ENCODE measurements at places on chromosomes 3 and 15.

- DNase-seq = no peak
These were observed 49.1 kb downstream of the ZDHHC3 start for GRCh38 chr3:44926921-44927320.

GRCh38 chr3:72964633-72965032 lies 32.0 kb upstream of the PPP4R2 start:
- no peak for DNase-seq

- DNase-seq = peak; percentile 41
These were observed 669.0 kb downstream of the FHIT start for GRCh38 chr3:60582288-60582687.

GRCh38 chr3:147269907-147270306 lies 136.4 kb downstream of the ZIC4 start:
- DNase-seq = no peak

GRCh38 chr3:79810581-79810980 lies 42.8 kb upstream of the ROBO1 start:
- DNase-seq = no peak

- DNase-seq = no peak
These were observed 1085.2 kb downstream of the NSUN3 start for GRCh38 chr3:95148107-95148506.

DNA sequence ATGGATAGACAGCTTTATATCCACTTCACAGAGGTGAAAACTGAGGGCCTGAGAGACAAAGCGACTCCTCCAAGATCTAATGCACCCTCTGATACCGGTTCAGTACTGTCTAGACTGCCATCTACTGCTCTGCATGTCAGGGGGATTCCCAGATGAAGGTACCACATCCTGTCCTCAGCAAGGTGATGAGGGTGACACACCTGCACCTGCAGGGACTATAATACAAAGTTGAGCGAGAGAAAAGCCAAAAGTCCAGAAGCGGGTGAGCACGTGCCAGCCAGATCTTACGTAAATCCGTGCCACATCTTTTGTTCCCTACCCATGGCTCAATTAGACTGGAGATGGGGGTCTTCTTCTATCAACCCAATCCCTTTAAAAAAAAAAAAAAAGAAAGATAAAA lies 32.4 kb upstream of the HES1 start:
- no peak for DNase-seq

DNA sequence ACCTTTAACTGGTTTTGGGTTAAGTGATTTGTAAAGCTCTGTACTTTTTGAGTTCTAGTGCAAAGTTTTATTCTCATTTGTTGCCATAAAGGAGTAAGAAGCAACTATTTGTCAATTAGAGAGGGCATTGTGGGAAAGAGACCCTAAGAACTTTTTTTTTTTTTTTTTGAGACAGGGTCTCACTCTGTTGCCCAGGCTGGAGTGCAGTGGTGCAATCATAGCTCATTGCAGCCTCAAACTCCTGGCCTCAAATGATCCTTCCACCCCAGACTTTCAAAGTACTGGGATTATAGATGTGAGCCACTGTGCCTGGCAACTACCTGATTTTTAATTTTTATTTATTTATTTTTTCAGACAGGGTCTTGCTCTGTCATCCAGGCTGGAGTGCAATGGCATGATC lies 4.9 kb downstream of the CHP1 start:
- no peak for DNase-seq

DNA sequence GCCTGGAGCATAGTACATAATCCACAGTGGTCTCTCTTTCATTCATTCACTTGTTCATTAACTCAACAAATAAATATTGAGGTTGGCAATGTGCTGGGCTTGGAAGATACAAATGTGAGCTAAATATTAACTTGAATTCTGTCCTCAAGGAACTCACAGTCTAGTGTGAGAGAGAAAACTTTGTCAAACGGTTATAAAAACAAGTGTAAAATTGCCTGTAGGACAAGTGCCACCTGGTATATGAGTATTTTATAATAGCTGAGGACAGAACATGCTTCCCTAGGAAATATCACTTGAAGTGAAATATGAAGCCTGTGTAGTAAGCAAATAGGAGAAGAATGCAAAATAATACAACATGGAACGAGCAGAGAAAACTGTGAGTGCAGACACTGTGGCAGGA lies 173.1 kb upstream of the CMC1 start:
- DNase-seq = no peak

DNA sequence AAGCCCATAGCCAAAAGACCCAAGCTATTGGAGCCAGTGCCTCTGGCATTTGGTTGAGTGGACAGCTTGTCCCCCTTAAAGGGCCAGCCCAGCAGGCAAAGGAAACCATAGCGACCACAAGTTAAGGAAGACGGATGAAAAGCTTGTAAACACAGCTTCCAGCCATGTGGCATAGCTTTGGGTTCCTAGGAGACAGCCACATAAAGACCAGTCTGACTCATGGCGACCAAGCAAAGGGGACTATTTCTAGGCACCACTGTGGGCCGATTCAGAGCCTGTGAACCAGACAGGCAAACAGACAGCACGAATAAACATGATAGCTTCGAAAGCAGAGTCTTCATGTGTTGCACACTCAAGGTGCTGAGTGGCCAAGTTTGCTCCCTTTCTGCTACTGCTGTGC lies 30.5 kb upstream of the SRGAP3 start:
- peak; percentile 65 for DNase-seq

DNA sequence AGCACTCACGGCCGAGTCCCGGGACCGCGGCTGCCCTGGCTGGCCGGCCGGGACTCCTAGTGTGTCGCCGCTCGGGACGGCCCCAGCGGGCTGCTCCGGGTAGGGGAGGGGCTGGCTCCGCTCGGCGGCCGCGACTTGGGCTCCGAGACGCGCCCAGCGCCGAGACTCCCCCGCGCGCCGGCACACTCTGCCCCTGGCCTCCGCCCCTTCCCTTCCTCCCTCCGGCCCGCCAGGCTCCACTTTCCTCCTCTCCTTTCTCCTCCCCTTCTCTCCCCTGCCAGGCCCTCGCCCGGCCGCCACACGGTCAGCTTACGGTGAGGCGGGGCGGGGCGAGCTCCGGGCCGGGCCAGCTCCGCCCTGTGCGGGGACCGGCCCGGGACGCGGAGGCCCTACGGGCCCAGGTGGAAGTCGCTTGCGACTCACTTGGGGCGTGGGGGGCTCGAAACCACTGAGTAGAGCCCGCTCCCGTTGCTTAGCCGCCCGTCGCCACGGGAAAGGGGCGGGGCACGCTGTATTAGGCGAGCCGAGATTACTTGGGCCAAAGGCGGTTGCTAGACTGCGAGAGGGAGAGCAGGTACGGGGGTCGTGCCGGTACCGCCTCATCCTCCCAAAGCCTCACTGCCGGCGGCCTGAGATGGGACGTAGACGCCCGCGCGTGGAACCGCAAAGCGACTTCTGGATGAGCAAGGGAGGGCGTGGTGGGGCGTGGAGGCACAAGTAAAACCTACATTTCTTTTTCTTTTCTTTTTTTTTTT lies at the start of gene ITGB5:
TSS of gene ITGB5 (minus strand) at position 189 of the 755 bp plus-strand sequence. CDS start 365 bp downstream, outside the sequence.
- DNase-seq = peak; percentile 75

DNA sequence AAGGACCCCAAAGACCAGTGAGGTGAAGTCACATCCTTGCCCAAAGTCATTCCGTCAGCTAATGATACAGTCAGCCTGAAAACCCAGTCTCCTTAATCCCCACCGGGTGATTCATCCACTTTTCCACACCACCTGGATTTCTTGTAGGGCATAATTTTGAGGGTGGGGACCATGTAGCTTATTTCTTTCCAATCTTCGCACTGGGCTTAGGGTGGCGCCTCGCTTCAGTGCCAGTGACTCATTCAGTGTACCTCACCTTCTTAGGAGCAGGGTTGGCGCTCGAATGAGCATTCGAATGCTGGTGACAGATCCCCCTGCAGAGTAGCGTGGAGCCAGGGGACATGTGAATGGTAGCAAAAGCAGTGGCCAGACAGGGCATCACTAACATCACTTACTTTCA lies 24.0 kb downstream of the BMF start:
- DNase-seq = no peak

- DNase-seq = peak; percentile 86
These were observed 54.8 kb upstream of the SPESP1 start for GRCh38 chr15:68875377-68876116.

- DNase-seq = no peak
These were observed 120.9 kb downstream of the ZMAT3 start for GRCh38 chr3:178950676-178951075.

DNA sequence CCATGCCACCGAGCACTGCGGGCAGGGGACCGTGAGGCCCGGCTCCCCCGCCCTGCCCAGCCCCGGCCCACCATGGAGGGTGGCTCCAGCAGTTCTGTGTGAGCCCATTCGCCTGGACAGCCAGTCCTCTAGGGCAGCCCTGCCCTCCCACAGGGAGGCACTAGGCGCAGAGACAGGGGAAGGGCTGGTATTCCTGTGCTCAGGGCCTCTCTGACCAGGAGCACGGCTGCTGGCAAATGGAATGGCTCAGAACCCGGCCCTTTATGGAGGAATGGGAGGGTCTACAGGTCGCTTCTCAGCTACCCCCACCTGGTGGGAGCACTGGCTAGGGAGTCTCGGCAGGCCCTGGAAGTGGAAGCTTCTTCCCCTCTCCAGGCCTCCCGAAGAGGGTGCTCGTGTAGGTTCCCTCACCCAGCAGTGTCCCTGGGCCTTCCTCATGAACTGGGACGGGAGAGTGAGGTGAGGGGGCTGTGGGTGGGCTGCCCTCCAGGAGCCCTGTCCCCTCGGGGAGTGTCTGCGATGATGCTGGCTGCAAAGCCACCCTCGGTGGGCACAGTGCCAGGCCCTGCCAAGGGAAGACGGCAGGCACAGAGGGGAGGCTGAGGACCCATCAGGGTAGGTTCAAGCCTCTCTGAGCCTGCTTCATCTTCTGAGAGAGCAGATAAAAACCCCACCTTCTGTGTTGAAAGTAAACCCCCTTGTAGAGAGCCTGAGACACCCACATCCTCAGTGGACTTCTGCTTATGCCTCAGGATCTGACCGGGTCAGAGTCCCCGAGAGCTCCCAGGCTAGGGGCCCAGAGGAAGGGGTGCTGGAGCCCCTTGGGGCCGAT lies 1.5 kb downstream of the MELTF start:
- DNase-seq = no peak

DNA sequence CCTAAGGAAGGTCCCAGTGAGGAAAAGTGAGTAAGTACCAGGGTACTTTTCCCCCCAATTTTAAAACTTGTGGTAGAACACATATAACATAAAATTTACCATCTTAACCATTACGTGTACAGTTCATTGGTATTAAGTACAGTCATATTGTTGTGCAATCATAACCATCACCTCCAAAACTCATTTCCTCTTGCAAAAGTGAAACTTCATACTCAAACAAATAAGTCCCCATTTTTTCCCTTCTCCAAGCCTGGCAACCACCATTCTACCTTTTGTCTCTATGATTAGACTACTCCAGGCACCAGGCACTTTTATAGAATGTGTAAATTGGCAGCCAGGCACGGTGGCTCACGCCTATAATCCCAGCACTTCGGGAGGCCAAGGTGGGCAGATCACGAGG lies 12.2 kb downstream of the PRC1 start:
- DNase-seq = no peak

DNA sequence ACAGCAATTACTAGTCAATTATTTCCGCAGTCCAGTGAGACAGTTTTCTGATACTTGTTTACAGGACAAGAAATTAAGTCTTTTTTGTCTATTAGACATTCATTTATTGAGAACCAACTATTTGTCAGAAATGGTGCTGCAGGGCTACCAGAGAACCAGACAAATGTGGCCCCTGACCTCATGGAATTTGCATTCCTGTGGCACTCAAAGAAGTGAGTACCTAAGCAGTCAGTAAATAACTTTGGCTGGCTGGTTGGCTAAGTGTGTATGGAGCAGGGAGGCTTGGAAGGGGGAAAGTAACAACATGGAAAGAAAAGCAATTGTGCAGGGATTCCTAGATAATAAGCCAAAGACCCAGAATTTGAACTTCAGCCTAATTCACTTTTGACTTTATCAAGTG lies 837.0 kb upstream of the CFAP20DC start:
- DNase-seq = no peak

GRCh38 chr3:126540951-126541627 lies 17.1 kb downstream of the CHST13 start:
- DNase-seq = no peak

DNA sequence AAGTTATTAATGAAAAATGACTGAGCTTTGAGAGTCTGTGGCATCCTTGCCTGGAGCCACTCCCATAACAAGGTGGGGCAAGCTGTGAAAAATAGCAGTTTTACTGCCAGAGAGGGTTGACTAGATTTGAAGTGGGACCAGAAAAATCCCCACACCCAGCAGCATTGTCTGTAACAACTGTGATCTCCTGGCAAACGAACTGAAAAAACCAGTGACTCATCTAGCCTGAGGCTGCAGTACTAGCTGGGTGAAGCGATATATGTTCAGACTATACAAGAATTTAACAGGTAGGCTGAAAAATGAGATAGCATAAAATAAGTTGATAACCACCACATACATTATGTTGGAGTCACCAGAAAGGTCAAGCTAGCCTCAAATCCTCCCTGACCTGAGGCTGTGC lies 64.0 kb downstream of the DPH6 start:
- peak; percentile 61 for DNase-seq
